Activated CD4-positive, alpha-beta T cell treated with anti-CD3 and anti-CD28 coated beads for 48 hours (primary cell): ENCODE measurements at places on chromosomes 7 and 10.

DNA sequence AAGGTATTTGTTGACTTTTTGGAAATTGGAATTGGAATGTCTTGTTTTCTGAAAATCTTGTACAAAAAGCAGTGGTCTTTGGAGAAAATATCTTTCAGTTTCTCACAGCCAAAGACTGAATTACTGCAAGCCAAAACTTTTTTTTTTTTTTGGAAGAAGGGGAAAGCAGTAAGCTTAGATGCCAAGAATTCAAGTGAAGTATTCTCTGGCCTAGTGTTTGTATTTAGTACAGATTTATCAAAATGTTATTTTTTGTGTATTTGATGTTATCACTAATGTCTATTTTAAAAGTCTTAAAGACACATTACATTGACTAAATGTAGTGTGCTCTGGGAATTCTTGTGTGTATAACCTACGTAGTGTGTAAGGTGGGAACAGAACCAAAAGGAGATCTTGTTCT lies 6.2 kb downstream of the TET1 start:
- no peak for DNase-seq

- peak; percentile 22 for DNase-seq
Observed at GRCh38 chr7:47088329-47089067, 493.4 kb downstream of the TNS3 start.

- DNase-seq, result no peak
Observed at GRCh38 chr7:108423089-108423989, 32.9 kb downstream of the NRCAM start.

- no peak for DNase-seq
Observed at GRCh38 chr10:132149917-132150316, 36.8 kb upstream of the DPYSL4 start.

DNA sequence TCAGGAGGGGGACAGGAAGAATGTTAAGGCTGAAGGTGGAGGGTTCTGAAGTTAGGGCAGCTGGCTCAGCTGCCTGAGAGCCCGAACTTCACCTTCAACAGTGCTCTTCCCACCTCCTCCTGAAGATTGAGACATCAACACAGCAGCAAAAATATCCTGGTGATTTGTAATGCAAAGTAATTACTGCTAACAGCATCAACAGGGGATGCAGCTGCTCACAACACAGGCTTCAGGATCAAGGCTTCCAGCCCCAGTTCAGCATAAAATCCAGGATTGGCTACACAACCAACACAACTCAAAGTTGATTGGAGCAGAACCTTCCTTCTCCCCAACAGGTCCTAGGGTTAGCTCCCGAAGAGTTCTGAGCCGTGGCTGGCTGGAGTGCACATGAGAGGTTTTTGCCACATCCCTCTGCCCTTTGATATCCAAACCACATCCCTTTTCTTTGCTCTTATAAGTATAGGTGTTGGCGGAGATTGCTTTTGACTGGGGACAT lies 242.4 kb downstream of the KIAA1217 start:
- no peak for DNase-seq

DNA sequence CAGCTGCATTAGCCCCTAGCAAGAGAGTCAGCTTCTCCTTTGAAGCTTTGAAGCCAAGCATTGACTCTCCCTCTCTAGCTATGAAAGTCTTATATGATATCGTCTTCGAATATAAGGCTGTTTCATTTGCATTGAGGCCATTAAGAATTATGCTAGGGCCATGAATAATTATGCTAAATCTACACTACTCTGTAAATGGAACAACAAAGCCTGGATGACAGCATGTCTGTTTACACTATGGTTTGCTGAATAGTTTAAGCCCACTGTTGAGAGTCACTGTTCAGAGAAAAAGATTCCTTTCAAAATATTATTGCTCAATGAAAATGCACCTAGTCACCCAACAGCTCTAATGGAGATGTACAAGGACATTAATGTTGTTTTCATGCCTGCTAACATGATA lies 52.8 kb downstream of the ZNF438 start:
- DNase-seq, result no peak

DNA sequence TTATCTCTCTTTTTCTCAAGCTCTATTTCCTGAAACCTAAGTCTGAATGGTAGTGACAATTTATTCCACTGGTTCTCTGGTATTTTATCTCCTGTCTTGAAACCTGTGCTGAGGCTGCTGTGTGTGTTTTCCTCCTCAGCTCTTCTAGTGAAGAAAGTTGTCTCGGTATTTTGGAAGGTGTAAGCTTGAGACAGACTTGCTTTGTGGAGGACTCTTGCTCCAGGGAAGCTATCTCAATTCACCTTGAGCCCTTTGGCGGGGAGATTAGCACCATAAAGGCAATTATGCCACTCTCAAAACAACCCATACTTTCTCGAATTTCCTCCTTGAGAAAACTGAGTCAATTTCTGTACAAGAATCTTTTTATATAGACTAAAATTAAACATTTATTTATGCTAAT lies 141.6 kb downstream of the THSD7A start:
- DNase-seq, result no peak

- DNase-seq, result no peak
Observed at GRCh38 chr10:44510379-44511115, 125.7 kb upstream of the CXCL12 start.

DNA sequence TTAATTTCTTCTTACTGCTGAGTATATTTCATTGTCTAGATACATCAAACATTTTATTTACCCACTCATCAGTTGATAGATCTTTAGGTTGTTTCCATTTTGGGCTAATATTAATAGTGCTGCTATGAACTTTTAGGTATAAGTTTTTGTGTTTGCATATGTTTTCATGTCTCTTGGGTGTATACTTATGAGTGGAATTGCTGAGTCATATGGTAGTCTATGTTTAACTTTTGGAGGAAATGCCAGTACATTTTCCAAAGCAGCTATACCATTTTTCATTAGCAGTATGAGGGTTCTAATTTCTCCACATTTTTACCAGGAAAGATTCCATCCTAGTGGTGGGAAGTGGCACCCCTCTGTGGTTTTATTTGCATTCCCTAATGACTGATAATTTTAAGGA lies 101.1 kb downstream of the ANKRD30A start:
- DNase-seq, result no peak

- no peak for DNase-seq
Observed at GRCh38 chr10:38070501-38070900, 23.6 kb upstream of the ZNF37A start.

- no peak for DNase-seq
Observed at GRCh38 chr10:130010653-130011052, 46.6 kb upstream of the EBF3 start.

DNA sequence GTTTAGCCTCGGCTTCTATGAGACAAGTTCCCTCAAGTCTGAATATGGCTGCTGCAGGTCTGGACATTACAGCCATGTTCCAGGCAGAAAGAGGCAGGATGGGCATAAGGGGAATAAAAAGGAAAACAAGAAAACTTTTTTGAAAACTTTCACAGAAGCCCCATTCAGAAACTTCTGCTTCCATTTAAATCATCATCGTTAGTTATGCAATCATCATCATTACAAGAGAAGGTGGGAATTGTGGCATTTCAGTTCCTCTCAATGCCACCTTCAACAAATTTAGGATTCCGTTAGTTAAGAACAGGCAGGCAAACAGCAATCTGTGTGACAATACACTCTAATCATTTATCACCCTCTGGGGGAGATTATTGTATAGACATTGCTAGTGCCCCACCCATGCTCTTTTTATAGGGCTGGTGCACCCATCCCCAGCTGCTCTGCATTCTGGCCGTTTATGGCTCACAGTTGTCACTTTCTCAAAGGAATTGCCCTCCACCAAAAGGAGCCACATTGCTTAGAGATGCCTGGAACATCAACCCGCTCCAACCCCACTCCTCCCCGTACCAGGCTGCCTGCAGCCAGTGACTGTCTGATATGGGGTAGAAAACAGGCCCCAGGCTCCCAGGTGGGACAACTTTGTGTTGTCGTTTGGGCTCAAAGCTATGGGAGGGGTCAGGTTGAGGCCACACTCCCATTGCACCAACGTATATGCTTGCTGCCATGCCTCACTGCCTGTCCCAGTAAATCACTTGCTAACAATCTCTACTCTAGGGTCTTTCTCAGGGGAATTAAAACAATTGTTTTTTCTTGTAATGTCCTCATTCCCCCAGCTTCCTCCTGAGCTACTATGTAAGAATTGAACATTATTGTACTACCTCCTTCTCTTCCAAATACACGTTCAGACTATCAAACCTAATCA lies 24.2 kb downstream of the ITGB8 start:
- no peak for DNase-seq

GRCh38 chr7:157335991-157336382 lies 817 bp upstream of the DNAJB6 start:
- no peak for DNase-seq

- peak; percentile 33 for DNase-seq
Observed at GRCh38 chr7:102874166-102874829, 38.5 kb upstream of the LRRC17 start.

DNA sequence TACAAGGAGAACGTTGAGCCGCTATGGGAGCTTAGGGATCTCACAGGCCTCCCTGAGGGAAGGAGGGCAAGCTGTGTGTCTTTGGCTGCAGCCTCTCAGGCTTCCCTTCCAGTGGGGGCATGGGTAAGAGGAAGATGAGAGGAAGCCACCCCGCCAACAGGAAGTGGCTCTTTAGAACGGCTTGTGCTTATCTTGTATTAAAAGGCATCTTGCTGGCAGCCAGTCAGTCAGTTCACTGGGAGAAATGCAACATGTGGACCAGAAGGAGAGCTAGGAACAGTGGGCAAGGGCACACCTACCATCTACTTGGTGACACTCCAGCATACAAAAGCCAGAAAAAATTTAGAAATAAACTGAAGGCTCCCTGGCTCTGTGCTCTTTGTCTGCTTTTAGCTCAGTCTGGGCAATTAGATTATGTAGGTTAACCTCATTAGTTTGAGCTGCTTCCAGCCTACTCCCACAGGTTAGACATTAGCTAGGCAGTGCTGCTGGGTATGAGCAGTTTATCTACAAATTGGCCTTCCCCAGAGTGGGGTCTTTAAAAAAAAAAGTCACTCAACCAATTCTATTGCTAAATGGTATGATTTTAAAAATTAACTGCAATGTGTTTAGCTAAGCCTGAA lies 595.9 kb downstream of the KCNMA1 start:
- DNase-seq, result peak; percentile 4

GRCh38 chr7:111029574-111030251 lies 61.2 kb upstream of the LRRN3 start:
- peak; percentile 63 for DNase-seq

GRCh38 chr10:1788401-1788800 lies 51.1 kb upstream of the ADARB2 start:
- DNase-seq, result no peak

DNA sequence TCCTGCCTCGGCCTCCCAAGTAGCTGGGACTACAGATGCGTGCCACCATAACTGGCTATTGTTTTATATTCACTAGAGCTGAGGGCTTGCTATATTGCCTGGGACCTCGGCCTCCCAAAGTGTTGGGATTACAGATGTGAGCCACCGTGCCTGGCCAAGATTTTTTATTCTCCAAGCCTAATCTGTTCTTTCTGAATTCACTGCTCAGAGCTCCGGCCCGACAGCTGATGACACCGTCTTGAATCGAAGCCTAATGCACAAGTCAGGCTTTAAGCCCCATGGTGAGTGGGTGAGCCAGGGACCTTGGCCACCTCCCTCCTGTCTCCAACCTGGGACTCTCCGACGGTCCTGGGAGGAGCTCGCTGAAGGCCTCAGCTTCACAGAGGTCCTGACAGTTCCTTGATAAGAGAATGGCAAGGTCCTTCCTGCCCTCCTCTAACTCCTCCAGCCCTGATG lies 338.9 kb downstream of the WDR37 start:
- DNase-seq, result no peak

GRCh38 chr7:91468256-91468655 lies 204.0 kb downstream of the FZD1 start:
- DNase-seq, result no peak

GRCh38 chr10:12643279-12643678 lies 293.9 kb downstream of the CAMK1D start:
- no peak for DNase-seq

- no peak for DNase-seq
Observed at GRCh38 chr10:34017281-34017680, 682.8 kb upstream of the NRP1 start.

DNA sequence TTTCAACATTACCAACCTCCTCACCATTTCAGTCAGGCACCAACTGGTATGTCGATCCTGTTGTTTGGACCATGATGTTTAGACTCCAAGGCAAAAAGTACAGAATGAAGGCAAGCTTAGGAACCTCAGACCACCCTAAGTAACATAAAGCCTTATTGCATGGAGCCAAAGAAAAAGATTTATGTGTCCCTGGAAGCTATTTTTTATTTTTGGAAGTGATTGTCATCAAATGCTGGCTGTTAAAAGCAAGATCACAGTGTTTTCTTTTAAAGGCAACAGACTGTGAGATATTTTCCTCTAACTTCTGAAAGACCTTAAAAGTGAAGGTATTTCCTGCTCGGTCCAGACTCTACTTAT lies 8.2 kb downstream of the ASB15 start:
- DNase-seq, result no peak

- no peak for DNase-seq
Observed at GRCh38 chr7:142868188-142868985, 13.5 kb downstream of the EPHB6 start.

- DNase-seq, result no peak
Observed at GRCh38 chr7:152522571-152523067, 86.8 kb upstream of the KMT2C start.

GRCh38 chr7:20735346-20736065 lies 51.2 kb downstream of the SP8 start:
- DNase-seq, result no peak

DNA sequence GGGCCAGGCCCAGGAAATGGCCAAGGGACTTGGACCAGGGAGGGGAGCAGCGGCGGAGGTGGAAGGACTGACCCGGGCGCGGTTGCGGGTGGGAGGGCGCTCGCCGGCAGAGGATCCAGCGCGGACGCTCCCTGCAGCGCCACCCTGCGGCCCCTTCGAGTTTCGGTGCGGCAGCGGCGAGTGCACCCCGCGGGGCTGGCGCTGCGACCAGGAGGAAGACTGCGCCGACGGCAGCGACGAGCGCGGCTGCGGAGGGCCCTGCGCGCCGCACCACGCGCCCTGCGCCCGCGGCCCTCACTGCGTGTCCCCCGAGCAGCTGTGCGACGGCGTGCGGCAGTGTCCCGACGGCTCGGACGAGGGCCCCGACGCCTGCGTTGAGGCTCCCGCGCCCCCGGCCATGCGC lies 16.8 kb upstream of the ZNF467 start:
- DNase-seq, result peak; percentile 74
